ENCODE measurements at places on chromosomes 1 and 21. TPM values are rescaled to one million over a fixed set of nuclear protein-coding genes. Genes with fewer than 3 reads are reported as not detected.

USH2A gene
- total RNA-seq = not detected

DNA sequence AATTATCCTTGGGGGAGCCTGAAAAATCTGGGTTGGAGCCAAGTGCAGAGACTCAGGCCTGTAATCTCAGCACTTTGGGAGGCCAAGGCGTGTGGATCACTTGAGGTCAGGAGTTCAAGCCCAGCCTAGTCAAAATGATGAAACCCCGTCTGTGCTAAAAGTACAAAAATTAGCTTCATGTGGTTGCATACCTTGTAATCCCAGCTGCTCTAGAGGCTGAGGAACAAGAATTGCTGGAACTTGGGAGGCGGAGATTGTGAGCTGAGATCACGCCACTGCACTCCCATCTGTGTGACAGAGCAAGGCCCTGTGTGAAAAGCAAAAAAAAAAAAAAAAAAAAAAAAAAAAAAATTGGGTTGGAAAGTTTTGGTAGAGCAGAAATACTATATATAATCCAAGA lies 1563.6 kb upstream of the PRMT6 start:
- H3K4me3 ChIP-seq = no peak overlapping the region
- no peaks in the 10 kb centered on the region for H3K36me3 ChIP-seq
- H3K27ac ChIP-seq = no peak overlapping the region
- no peaks in the 10 kb centered on the region for H3K4me1 ChIP-seq
- DNase-seq = no peak

ASTN1 gene
- not detected for total RNA-seq

- no peak overlapping the region for H3K27ac ChIP-seq
- H3K36me3 ChIP-seq = no peaks in the 10 kb centered on the region
- peaks cover 6% of the 10 kb centered on the region for H3K4me1 ChIP-seq
- no peak for DNase-seq
- H3K4me3 ChIP-seq = no peak overlapping the region
These were observed 46.4 kb downstream of the KCND3 start for GRCh38 chr1:111943066-111943465.

DNA sequence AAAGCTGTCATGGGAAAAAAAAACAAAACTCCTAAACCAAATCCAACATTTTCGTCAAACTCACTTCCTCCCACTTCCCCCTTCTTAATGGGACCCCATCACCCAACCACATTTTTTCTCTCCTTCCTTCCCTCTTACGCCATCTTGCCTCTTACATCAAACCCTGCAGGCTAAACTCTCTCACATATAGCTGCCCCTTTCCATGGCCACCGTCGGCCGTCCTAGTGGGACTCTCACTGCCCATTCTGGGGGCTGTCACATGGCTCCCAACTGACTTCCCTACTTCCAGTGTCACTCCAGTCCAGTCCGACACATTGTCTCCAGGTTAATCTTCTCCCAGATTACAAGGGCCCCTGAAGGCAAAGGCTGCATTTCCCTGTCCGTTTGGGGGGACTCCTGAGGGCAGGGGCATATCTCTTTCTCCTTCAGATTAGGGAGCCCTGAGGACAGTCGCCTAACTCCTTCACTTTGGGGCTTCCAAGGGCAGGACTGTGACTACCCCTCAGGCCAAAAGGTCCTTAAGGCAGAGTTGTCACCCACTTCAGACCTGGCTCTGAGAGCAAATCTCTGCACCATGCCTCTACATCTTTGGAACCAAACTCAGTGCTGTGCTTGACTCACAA lies 658 bp downstream of the UBXN11 start:
- peak overlapping the region; percentile 98 for H3K4me3 ChIP-seq
- H3K36me3 ChIP-seq = no peaks in the 10 kb centered on the region

- H3K27me3 ChIP-seq = peaks cover 14% of the 10 kb centered on the region
- no peak overlapping the region for H3K4me3 ChIP-seq
- no peaks in the 10 kb centered on the region for H3K36me3 ChIP-seq
- no peaks in the 10 kb centered on the region for H3K4me1 ChIP-seq
- no peak for DNase-seq
These were observed 8.2 kb upstream of the TARBP1 start for GRCh38 chr1:234486858-234487840.

- peaks cover 3% of the 10 kb centered on the region for H3K36me3 ChIP-seq
- no peak for DNase-seq
- peaks cover 36% of the 10 kb centered on the region for H3K4me1 ChIP-seq
- no peak within 1 kb of the TSS for H3K27ac ChIP-seq
- H3K4me3 ChIP-seq = peak within 1 kb of the TSS; percentile 4
These were observed at the start of gene LHX8 for GRCh38 chr1:75133750-75134646. TSS of gene LHX8 (plus strand) at chr1:75134388. CDS start at chr1:75136615, 2,227 bp downstream.

PLPPR4 gene
- 0.77 TPM for total RNA-seq

- no peak overlapping the region for H3K4me3 ChIP-seq
- no peaks in the 10 kb centered on the region for H3K36me3 ChIP-seq
- H3K27me3 ChIP-seq = peaks cover 9% of the 10 kb centered on the region
- DNase-seq = no peak
- peaks cover 4% of the 10 kb centered on the region for H3K4me1 ChIP-seq
These were observed 124.1 kb downstream of the RYR2 start for GRCh38 chr1:237166086-237166485.

MAB21L3 gene
- 0.21 TPM for total RNA-seq

COL11A1 gene
- total RNA-seq = 1,042 TPM

FCRL1 gene
- total RNA-seq = not detected

GRCh38 chr1:7611421-7612010 lies 159.6 kb upstream of the VAMP3 start:
- no peak overlapping the region for H3K4me3 ChIP-seq
- peaks cover 4% of the 10 kb centered on the region for H3K27me3 ChIP-seq
- H3K36me3 ChIP-seq = no peaks in the 10 kb centered on the region
- peaks cover 7% of the 10 kb centered on the region for H3K4me1 ChIP-seq
- DNase-seq = no peak

- no peaks in the 10 kb centered on the region for H3K27me3 ChIP-seq
- DNase-seq = no peak
- no peaks in the 10 kb centered on the region for H3K4me1 ChIP-seq
These were observed 176.3 kb downstream of the LEPR start for GRCh38 chr1:65596768-65597167.

GRIK3 gene
- total RNA-seq = not detected

- H3K4me1 ChIP-seq = peaks cover 17% of the 10 kb centered on the region
- no peak for DNase-seq
- H3K4me3 ChIP-seq = no peak overlapping the region
- H3K27me3 ChIP-seq = peaks cover 9% of the 10 kb centered on the region
- H3K27ac ChIP-seq = no peak overlapping the region
These were observed 6.2 kb upstream of the MAPKAPK2 start for GRCh38 chr1:206678490-206678889.

- no peak for DNase-seq
- no peak overlapping the region for H3K4me3 ChIP-seq
- no peaks in the 10 kb centered on the region for H3K36me3 ChIP-seq
- no peaks in the 10 kb centered on the region for H3K27me3 ChIP-seq
These were observed 51.7 kb upstream of the TIAM1 start for GRCh38 chr21:31395791-31396190.

SLC6A17 gene
- total RNA-seq = 1.6 TPM

DNA sequence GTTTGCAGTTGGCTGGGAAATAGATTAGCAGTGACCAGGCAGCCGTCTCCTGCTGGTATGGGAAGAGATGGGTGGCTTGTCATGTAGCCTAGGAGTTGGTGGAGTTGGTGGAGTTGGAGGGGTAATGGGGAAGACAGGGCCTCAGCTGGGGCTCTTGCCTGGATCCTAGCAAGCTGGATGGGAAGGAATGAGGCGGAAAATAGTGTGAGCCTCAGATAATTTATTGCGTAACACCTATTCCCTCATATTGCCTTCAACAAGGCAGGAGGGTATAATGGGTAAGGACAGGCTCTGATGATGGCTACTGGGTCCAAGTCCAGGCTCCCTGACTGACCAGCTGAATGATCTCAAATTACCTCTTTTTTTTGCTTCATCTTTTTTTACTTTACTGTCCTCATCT lies 12.6 kb downstream of the MAP7D1 start:
- peaks cover 34% of the 10 kb centered on the region for H3K4me1 ChIP-seq
- no peaks in the 10 kb centered on the region for H3K27me3 ChIP-seq
- H3K27ac ChIP-seq = peak overlapping the region; percentile 62
- no peak overlapping the region for H3K4me3 ChIP-seq
- H3K36me3 ChIP-seq = peaks cover 15% of the 10 kb centered on the region
- DNase-seq = no peak

TPTE gene
- total RNA-seq = not detected

GRCh38 chr1:30834253-30834652 lies 74.3 kb downstream of the SDC3 start:
- no peaks in the 10 kb centered on the region for H3K4me1 ChIP-seq
- DNase-seq = no peak
- no peak overlapping the region for H3K27ac ChIP-seq

SPRR2A gene
- total RNA-seq = not detected

BACE2 gene
- 78.8 TPM for total RNA-seq

DNA sequence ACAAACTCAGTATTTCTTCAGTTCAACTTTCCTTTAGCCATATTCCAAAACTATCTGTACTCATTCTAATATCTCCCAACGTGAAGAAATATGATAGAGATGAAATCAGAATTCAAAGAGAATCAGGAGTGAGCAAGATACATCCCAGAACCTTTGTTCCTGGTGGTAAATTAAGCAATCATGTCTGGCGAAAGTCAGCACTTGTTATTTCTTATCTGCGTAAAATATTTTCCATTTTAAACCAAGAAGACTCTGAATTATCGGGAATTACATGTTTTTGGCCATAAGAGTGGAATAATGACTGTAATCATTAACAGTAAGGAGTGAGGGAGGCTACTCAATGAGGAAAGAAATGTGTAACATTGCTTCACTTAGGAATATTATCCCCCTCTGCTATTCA lies 253.7 kb downstream of the PDE4B start:
- H3K27ac ChIP-seq = no peak overlapping the region
- H3K36me3 ChIP-seq = no peaks in the 10 kb centered on the region
- H3K27me3 ChIP-seq = peaks cover 10% of the 10 kb centered on the region
- DNase-seq = no peak
- no peak overlapping the region for H3K4me3 ChIP-seq
- no peaks in the 10 kb centered on the region for H3K4me1 ChIP-seq

DNA sequence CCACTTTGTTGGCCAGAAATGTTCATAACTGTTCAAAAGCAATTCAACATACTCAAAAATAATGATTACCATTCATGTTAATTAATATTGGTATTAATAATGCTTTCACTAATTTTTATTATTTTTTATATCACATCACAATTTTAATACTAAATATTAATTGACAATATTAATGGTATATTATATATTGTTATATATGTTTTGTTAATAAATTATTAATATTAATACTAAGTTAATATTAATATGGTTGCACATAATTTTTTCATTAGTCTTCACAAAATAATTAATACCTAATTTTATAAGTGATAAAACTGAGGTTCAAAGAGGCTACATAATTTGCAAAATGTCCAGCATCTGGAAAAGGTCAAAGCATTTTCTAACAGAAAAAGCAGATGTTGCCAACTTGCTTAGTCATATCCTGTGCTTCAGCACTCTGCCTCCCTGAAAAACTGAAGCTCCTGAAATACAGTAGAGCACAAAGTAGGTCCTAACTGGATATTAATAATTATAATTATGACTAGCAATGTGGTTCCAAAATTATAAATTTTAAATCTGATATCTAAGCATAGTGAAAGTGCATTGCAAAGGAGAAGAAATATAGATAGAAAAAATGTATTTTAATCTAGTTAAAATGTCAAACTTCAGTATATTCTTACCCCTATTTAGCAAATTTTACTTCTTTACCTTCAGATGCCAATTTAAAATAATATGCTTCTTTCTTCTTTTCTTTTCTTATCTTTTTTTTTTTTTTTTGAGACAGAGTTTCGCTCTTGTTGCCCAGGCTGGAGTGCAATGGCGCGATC lies 123.2 kb upstream of the TNFSF4 start:
- no peaks in the 10 kb centered on the region for H3K36me3 ChIP-seq
- peaks cover 24% of the 10 kb centered on the region for H3K4me1 ChIP-seq
- DNase-seq = no peak
- H3K27ac ChIP-seq = peak overlapping the region; percentile 41
- no peaks in the 10 kb centered on the region for H3K27me3 ChIP-seq

DNA sequence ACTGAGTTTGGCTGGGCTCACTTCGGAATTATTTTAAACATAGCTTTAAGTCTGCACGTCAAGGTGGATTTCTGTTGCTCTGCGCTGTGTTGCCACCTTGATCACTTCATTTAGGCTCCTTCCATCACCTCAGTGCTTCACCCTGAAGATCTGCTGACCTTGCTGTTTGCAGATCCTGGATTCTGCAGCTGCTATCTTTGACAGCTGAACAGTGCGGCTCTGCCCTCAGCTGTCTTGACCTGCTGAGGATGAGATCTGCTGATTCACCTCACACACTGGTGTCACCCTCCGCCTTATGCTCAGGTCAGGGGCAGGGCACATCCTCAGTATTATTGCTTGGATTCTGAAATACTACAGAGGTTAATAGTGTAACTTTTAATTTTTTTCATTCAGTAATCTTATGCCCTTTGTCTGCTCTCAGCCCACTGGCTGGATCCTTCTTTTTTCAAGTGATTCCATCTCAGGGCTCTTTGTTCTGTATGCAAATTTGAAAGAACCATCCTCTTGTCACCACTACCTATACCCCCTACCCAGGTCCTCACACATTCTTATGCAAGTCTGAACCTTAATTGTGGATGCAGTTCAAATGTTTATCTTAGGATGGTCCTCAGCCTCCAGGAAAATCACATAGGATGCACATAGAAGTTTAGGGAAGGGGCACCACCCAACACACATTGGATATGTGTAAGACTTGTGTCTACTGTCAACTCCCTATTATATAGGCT lies 364.0 kb downstream of the OLFM3 start:
- H3K36me3 ChIP-seq = no peaks in the 10 kb centered on the region
- peaks cover 3% of the 10 kb centered on the region for H3K27me3 ChIP-seq
- H3K4me1 ChIP-seq = no peaks in the 10 kb centered on the region
- H3K27ac ChIP-seq = no peak overlapping the region
- no peak overlapping the region for H3K4me3 ChIP-seq
- DNase-seq = no peak

AMY1B gene
- total RNA-seq = not detected

GRCh38 chr1:146051452-146051851 lies 29.9 kb upstream of the HJV start:
- H3K4me3 ChIP-seq = peak overlapping the region; percentile 76
- no peaks in the 10 kb centered on the region for H3K36me3 ChIP-seq
- no peak for DNase-seq
- peaks cover 32% of the 10 kb centered on the region for H3K4me1 ChIP-seq

GRCh38 chr1:17004466-17005364 lies 7.0 kb downstream of the ATP13A2 start:
- no peaks in the 10 kb centered on the region for H3K27me3 ChIP-seq
- no peak overlapping the region for H3K4me3 ChIP-seq
- peak overlapping the region; percentile 45 for H3K27ac ChIP-seq
- H3K36me3 ChIP-seq = peaks cover 18% of the 10 kb centered on the region
- peaks cover 14% of the 10 kb centered on the region for H3K4me1 ChIP-seq

CLCA1 gene
- not detected for total RNA-seq

- H3K4me1 ChIP-seq = peaks cover 5% of the 10 kb centered on the region
- H3K27me3 ChIP-seq = no peaks in the 10 kb centered on the region
- H3K4me3 ChIP-seq = no peak overlapping the region
- peaks cover 2% of the 10 kb centered on the region for H3K36me3 ChIP-seq
- DNase-seq = no peak
These were observed 134.6 kb downstream of the TENT5C start for GRCh38 chr1:117740496-117740895.

CYB561D1 gene
- total RNA-seq = 10.8 TPM

ACTA1 gene
- 3.6 TPM for total RNA-seq

CYP4X1 gene
- total RNA-seq = 1.1 TPM

SERPINC1 gene
- 0.51 TPM for total RNA-seq

- H3K27me3 ChIP-seq = peaks cover 11% of the 10 kb centered on the region
- H3K27ac ChIP-seq = no peak overlapping the region
- no peak overlapping the region for H3K4me3 ChIP-seq
- no peaks in the 10 kb centered on the region for H3K36me3 ChIP-seq
- no peaks in the 10 kb centered on the region for H3K4me1 ChIP-seq
These were observed 147.0 kb downstream of the ST6GALNAC5 start for GRCh38 chr1:77014073-77014788.

Data from chondrocyte (in vitro differentiated cells).